AG08395 (cell line): ENCODE measurements at places on chromosomes 2 and 18.
A peak's percentile ranks its signal among the peaks of the same experiment; 100 is the strongest.

GRCh38 chr2:241777170-241777685, 606 bp downstream of the GAL3ST2 start:
- no peak for DNase-seq

DNA sequence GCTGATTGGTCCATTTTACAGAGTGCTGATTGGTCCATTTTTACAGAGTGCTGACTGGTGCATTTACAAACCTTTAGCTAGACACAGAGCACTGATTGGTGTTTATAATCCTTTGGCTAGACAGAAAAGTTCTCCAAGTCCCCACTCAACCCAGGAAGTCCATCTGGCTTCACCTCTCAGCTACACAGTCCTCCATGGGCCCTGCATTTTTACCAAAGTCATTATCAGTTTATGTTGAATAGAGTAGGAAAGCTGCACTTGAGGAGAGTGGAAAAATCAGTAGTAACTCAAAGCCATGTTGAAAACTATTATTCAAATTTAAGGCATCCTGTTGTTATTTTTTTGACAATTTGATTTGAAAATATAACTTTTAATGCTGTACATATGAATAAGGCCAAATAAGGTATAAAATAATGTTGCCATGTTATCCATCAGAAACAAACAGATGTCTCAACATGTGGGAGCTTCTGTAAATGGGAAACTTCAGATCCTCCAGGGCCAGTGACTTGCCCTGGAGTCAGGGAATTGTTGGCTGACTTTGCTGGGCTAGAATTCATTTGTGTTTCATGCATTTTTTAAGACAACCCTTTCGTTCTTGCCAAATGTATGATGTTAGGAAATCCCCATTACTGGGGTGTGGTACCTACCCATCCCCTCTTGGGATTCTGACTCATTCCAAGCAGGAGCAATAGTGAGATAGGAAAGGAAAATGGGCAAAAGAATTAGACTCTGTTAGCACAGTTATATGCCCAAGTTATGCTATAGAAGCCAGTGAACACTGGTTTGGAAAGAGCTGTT, 37.8 kb upstream of the CCDC195 start:
- DNase-seq, result peak; percentile 83

- peak; percentile 6 for DNase-seq
Measured at GRCh38 chr2:39232141-39232540, 11.6 kb downstream of the CDKL4 start.

DNA sequence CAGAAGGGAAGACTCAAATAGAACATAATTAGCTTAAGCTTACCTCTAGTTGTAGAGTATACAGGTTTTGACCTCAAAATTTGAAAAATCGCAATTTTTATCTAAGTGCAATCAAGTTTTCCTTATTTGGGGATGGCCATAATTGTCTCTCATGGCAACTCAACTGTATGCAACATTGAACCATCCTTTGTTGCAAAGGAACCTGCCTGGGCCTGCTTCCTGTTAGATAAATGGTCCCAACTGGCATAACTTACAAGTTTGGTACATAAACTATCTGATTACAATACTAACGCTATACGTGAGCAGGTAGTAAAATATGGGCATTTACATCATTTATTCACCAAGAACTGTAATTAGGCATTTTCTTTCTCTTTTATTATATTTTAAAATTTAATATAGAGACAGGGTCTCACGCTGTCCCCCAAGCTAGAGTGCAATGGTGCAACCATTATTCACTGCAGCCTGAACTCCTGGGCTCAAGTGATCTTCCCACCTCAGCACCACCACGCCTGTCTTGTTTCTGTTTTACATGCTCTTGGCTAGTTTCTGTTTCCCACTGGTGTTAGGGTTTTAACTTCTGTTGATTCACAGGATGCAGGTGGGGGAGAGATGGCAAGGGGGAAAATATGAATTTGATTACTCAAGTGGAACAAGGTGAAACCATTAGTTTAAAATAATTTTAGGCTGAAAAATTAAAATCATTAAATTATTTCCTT, 55.3 kb upstream of the B3GNT2 start:
- DNase-seq, result no peak

DNA sequence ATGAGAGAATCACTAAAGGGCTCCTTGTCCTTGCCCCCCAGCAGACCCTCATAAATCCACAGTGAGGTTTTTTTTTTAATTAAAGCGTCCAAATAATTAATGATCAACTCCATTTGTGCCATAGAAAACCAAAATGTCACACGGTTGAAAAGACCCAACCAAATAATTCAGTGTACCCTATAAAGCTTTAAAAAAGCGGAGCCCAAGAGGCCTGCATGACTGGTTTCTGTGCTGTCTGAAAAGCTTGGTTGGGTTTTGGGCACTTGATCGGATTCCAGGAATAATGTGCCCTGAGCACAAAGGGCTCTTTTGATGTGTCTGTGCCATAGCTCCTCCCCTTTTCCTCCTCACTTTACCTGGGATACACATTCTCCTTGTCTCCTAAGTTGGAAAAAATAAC, 523.2 kb downstream of the TNS1 start:
- DNase-seq, result no peak
